ENCODE measurements at places on chromosomes 13 and 19.

- DNase-seq = no peak
Measured at GRCh38 chr13:61149331-61149730, 266.3 kb downstream of the PCDH20 start.

DNA sequence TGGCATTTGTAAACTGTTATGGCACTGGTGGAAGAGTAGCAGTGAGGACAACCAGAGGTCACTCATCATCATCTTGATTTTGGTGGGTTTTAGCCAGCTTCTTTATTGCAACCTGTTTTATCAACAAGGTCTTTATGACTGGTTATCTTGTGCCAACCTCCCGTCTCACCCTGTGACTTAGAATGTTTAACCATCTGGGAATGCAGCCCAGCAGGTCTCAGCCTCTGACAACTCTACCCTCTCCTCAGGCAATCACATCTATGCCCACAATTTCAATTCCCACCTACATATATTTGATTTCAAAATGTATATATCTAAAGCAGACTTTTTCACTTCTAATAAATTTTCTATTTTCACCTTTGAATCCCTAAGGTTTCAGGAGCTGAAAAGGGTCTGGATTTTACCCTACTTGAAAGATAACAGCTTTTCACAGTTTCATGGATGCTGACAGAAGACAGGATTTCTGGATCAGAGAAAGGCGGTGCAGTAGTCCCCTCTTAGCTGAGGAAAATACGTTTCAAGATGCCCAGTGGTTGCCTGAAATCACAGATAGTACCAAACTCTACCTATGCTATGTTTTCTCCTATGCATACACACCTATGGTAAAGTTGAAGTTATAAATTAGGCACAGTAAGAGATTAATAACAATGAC is 1171.8 kb downstream of the DIAPH3 start:
- DNase-seq = no peak

DNA sequence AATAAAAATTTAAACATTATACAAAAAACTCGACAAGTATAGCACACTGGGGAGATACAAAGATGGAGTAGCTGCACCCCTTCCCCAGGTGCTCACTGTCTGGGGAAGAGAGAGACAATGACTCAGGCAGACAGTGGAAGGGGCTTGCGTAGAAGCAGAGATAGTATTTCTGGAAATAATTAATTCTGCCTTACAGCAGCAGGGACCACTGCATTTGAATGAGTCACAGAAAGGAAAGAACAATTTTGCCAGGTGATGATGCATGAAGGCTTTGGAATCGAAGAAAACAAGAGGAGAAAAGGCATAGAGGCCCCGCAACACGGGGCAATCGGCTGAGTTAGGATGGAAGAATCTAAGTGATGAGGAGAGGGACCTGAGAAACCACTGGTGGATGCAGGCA is 447.4 kb downstream of the EFNB2 start:
- DNase-seq = peak; percentile 54

GRCh38 chr19:771332-771785 is 20.4 kb downstream of the MISP start:
- DNase-seq = peak; percentile 42

DNA sequence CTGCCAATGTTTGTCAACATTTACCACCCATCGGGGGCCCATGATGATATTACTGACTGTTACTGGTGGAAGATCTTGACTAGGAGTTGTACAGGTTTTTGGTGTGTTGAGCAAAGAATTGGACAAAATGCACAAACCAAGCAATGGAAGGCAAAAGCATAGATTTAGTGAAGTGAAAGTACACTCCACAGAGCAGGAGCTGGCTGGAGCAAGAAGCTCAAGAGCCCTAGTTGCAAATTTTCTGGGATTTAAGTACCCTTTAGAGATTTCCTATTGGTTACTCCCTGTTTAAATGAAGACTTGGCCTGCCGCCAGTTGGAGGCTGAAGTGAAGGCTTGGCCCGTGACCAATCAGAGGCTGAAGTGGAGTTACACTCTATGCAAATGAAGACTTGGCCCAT is 128.6 kb upstream of the KL start:
- no peak for DNase-seq

- peak; percentile 93 for DNase-seq
Measured at GRCh38 chr13:66657165-66657881, 572.8 kb downstream of the PCDH9 start.

GRCh38 chr13:20125783-20126165 is 35.1 kb downstream of the GJA3 start:
- DNase-seq = no peak

- peak; percentile 87 for DNase-seq
Measured at GRCh38 chr19:49929121-49929610, at the start of the genes ATF5 and NUP62. Gene ATF5, plus strand, starts transcription at chr19:49929205. Its CDS starts 1,646 bp downstream, at chr19:49930851. Gene NUP62, minus strand, starts transcription at chr19:49929504. Its CDS starts 19,697 bp downstream, at chr19:49909807.

- no peak for DNase-seq
Measured at GRCh38 chr13:90956031-90956430, 391.5 kb upstream of the MIR17HG start.

DNA sequence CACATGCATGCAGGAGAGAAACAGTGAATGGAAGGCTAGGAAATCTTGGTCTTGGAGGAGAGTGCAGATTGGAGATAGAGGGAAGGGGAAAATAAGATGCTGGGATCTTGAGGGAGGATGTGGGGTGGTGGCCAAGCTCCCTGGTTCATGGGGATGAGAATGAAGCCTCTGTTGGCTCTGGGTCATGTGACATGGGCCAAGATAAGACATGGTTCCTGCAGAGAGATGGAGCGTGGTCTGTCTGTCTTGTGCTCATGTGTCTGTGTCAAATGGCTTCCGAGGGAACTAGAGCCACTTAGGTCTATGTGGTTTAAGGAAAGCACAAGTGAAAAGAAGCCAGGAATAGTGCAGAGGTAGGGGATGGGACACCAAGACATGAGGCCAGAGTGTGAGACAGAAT is 30.8 kb upstream of the FFAR2 start:
- DNase-seq = no peak

GRCh38 chr19:40585982-40586422 is 9.3 kb downstream of the SHKBP1 start:
- no peak for DNase-seq

- no peak for DNase-seq
Measured at GRCh38 chr19:41696402-41697197, 8.5 kb upstream of the CEACAM7 start.

DNA sequence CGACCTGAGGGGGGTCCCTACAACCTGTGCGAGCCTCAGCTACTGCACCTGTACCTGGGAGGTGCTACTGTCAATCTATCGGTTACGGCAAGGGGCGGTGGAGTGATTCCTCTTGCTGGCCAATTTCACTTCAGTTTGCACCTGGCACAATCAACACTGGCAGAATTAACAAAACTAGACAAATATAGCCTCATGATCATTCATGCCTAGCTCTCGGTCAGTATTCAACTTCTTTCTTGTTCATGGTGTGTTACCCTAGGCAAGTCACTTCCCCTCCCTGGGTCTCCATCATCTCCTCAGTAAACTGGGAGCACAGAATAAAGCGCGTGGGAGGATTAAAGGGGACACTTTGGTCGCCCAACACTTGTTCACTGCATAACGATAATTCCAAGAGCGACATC is 618 bp downstream of the HAUS8 start:
- DNase-seq = no peak

- peak; percentile 87 for DNase-seq
Measured at GRCh38 chr19:49339301-49340068, 4.3 kb downstream of the CD37 start.

DNA sequence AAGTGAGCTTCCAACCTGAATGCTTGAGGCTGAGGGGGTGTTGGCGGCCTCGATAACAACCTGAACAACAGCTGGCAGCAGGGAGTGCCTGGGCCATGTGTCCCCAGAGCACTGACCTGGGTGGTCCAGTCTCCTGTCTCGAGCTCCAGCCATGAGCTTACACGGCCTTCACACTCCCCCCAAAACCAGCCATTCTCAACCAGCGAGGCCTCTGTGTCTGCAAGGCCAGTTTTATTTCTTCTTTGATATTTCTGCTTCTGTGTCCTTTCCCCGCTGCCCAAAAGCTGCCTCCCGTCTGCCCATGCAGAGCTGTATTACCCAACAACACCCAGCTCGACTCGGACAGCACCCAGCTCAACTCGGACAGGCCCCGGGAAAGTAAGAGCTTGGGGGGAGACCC is 32.5 kb upstream of the TFDP1 start:
- DNase-seq = no peak

- DNase-seq = no peak
Measured at GRCh38 chr13:90154311-90154960, 1193.1 kb upstream of the MIR17HG start.

DNA sequence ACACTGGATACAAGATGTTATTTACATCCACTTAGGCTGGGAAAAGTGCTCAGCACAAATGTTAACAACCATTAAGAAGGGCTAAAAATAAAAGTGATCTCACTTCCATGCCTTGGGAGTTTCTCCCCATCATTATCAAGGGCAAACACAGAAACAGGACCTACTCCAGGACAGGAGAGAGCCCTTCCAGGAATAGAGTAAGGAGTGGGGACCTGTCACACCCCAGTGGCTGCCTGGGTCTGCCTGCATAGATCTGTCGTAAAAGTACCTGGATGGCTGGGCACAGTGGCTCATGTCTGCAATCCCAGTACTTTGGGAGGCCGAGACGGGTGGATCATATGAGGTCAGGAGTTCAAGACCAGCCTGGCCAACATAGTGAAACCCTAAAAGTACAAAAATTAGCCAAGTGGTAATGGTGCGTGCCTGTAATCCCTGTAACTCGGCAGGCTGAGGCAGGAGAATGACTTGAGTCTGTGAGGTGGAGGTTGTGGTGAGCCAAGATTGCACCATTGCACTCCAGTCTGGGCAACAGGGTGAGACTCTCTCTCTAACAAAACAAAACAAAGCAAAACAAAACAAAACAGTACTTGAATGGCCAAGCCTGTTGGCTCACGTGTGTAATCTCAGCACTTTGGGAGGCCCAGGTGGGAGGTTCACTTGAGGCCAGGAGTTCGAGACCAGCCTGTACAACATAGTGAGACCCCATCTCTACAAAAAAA is 5.6 kb downstream of the ATP8A2 start:
- DNase-seq = no peak

GRCh38 chr19:41064974-41065569 is 23.2 kb upstream of the CYP2A13 start:
- peak; percentile 11 for DNase-seq

DNA sequence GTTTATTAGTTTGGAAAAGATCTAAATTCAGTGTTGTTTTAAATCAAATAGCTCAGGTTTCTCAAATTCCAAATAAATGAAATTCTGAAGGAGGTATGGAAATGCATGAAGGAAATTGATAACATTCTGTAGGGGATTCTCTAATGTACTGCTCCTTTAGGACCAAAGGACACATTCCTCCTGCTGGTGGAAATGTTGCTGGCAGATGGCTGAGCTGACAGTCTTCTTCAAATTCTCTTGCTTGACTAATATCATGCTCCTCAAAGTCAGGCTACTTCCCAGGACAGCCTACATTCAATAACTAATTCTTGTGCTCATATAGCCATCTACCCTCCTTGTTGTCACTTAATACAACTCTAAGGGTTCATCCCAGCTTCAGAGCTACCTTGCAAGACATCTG is 1118.5 kb downstream of the PCDH9 start:
- no peak for DNase-seq

DNA sequence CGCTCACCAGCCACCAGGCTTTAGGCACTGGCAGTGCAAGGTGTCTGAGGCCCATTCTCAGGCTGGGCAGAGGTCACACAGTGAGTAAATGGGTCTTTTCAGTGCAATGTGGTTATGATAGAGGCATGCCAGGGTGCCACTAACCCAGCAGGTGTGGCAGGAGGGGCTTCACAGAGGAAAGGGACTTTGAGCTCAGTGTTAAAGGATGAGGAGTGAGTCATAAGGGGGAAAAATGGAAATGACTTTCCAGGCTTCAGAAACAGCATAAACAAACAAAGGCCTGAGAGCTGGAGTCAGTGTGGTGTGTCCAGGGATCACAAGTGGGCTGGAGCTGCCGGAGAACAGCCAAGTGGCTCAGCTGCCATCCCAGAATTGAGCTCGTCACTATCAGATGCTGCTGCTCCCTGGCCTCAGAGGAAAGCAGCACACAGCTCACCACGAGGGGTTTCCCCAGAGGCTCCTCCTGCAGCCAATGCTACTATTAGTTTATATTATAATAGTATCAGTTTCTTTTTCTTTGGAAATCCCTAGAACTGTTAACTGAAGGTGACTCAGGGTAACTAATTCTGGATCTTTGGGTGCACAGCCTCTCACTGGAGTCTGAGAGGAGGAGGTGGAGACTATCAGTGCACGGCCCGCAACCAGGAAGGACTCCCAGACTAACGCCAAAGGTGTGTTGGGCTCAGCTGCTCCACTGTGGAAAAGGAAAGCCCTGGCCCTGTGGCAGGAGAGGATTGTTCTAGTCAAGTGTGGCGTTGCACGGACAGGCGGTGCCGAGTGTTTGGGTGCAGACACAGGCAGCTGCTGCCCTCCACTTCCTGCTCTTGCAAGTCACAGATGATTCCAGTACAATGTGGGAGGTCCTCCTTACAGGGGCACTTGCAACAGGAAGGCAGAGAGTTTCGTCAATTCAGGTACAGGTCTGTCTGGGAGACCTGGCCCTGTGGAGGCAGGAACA is 39.5 kb downstream of the DHRS12 start:
- peak; percentile 25 for DNase-seq

DNA sequence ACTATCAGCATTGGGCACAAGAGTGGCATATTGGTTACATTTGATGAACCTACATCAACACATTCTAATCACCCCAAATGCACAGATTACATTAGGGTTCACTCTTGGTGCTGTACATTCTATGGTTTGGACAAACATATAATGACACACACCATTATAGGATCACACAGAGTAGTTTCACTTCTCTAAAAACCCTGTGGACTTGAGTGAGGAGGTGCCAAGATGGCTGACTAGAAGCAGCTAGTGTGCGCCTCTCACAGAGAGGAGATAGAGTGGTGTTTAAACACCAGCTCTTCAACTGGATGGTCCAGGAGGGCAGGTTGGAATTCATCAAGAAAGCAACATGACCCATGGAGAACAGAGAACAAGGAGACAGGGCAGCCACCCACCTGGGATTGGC is 265.6 kb downstream of the TDRD3 start:
- no peak for DNase-seq

GRCh38 chr19:56839652-56840450 is 675 bp downstream of the PEG3 start:
- peak; percentile 92 for DNase-seq

DNA sequence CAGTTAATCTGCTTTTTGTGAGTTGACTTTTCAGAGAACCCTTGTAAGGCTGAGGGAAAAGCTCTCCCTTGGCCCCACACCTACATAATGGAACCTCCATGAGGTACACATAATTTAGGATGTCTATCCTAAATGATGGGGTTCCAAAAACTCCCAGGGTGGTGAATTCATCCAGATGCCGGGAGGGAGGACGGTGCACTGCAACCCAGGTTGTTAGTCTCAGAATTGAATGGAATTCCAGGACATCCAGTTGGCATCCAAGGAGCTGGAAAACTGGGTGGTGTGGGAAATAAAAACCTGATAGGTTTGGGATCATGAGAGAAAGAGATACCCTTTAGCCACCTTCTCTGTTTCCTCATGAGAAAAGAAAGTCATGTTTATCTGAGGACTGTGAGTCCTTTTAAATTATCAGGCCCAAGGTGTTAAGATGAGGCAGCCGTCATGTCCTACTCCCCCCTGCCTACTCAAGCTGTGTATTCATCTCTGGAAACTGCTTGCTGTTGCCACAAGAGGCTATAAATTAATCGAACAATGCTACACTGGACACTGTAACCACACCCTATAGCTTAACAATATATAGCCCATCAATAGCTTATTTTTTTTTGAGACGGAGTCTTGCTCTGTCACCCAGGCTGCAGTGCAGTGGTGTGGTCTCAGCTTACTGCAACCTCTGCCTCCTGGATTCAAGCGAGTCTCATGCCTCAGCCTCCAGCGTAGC is 49.5 kb downstream of the C13orf46 start:
- no peak for DNase-seq

- peak; percentile 48 for DNase-seq
Measured at GRCh38 chr13:67574320-67575233, 344.4 kb upstream of the PCDH9 start.
